CD4-positive, CD25-positive, alpha-beta regulatory T cell (primary cell): ENCODE measurements at places on chromosomes 7 and 10. TPM values are rescaled to one million over a fixed set of nuclear protein-coding genes. Genes with fewer than 3 reads are reported as not detected.

Gene NPFFR1
- not detected for total RNA-seq

Gene AKR1D1
- total RNA-seq: not detected

Gene MIOS
- 40.0 TPM for total RNA-seq

Gene RP9
- 14.3 TPM for total RNA-seq

Gene CPED1
- total RNA-seq: 0.17 TPM

Gene SEMA3E
- not detected for total RNA-seq

Gene ASZ1
- total RNA-seq: not detected

Gene PRXL2A
- 0.76 TPM for total RNA-seq

Gene CFAP70
- total RNA-seq: 2.6 TPM

Gene PVRIG
- 46.3 TPM for total RNA-seq

Gene NUPR2
- not detected for total RNA-seq

Gene PDIA4
- 33.4 TPM for total RNA-seq

Gene NUDT5
- total RNA-seq: 38.1 TPM

Gene GPRIN2
- not detected for total RNA-seq

- no peaks in the 10 kb centered on the region for H3K27me3 ChIP-seq
- DNase-seq: no peak
- H3K27ac ChIP-seq: no peak overlapping the region
- no peaks in the 10 kb centered on the region for H3K4me1 ChIP-seq
- no peaks in the 10 kb centered on the region for H3K36me3 ChIP-seq
Observed at GRCh38 chr7:136146925-136147324, 169.8 kb upstream of the MTPN start.

DNA sequence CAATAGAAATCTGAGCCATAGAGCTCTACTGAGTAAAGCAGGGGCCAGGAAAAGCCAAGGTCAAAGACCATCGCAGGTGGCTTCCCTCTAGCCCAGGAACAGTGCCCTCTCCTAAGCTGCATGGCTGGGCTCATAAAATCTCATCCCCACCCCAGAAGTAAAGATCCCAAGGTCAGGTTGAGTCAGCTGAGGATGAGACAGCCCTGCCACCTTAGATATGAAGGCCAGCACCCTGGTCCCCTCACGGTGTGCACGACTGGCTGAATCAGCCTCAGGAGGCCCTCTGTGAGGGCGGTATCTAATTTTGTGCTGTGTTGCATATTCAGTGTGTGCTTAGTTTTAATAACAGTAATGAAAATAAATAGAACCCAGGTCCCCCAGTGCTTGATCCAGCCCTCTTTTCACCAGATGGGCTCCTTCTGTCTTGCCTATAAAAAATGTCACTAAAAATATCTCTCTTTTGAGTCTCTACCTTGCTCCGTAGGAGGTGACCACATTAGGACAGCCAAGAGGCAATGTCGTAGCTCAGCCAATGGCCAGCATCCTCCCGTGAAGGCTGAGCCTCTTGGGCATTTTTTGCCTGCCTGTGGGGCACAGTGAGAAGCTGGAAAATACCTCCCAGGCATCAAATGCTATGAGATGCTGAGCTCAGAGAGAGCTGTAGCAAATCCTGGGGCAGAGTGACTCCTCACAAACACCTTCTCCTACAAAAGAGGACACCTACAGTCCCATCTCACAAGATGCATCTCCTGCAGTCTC lies 424.0 kb downstream of the PLXNA4 start:
- no peak overlapping the region for H3K4me3 ChIP-seq

- H3K27ac ChIP-seq: no peak overlapping the region
- no peaks in the 10 kb centered on the region for H3K4me1 ChIP-seq
- H3K36me3 ChIP-seq: no peaks in the 10 kb centered on the region
- no peaks in the 10 kb centered on the region for H3K27me3 ChIP-seq
- no peak overlapping the region for H3K4me3 ChIP-seq
Observed at GRCh38 chr10:130337305-130337640, 201.1 kb downstream of the GLRX3 start.

- H3K27ac ChIP-seq: no peak overlapping the region
- H3K4me3 ChIP-seq: no peak overlapping the region
- H3K36me3 ChIP-seq: peaks cover 20% of the 10 kb centered on the region
- no peak for DNase-seq
Observed at GRCh38 chr10:113889911-113890310, 35.5 kb downstream of the NHLRC2 start.

GRCh38 chr10:131220601-131221171 lies 90.8 kb downstream of the TCERG1L start:
- H3K4me3 ChIP-seq: no peak overlapping the region
- no peaks in the 10 kb centered on the region for H3K36me3 ChIP-seq
- H3K27ac ChIP-seq: no peak overlapping the region
- DNase-seq: no peak

- H3K4me3 ChIP-seq: no peak overlapping the region
- H3K27ac ChIP-seq: no peak overlapping the region
- no peaks in the 10 kb centered on the region for H3K4me1 ChIP-seq
- peaks cover 29% of the 10 kb centered on the region for H3K36me3 ChIP-seq
Observed at GRCh38 chr10:37965006-37965405, 11.4 kb downstream of the ZNF25 start.

GRCh38 chr7:37510043-37510634 lies 61.5 kb upstream of the ELMO1 start:
- no peak overlapping the region for H3K27ac ChIP-seq
- peaks cover 3% of the 10 kb centered on the region for H3K27me3 ChIP-seq
- peak; percentile 33 for DNase-seq
- H3K4me3 ChIP-seq: no peak overlapping the region

DNA sequence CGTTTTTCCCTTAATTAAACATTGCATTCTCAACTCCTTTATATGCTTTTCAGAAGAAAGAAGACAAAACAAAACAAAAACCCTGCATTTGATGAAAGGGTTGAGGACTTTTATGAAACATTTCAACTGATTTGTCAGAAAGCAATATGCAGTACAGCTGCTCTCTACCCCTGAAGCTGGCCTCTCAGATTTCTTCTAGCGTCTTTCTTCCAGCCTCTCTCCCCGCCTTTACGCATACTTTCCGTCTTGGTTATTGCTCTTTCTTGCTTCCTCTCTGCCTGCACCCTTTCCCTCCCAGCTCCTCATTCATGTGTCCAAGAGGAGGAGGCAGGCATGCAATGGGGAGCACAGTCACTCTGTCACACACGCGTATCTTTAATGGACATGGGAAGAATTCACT lies 91.0 kb upstream of the COL1A2 start:
- H3K4me1 ChIP-seq: no peaks in the 10 kb centered on the region
- no peaks in the 10 kb centered on the region for H3K36me3 ChIP-seq
- H3K4me3 ChIP-seq: no peak overlapping the region
- DNase-seq: no peak

DNA sequence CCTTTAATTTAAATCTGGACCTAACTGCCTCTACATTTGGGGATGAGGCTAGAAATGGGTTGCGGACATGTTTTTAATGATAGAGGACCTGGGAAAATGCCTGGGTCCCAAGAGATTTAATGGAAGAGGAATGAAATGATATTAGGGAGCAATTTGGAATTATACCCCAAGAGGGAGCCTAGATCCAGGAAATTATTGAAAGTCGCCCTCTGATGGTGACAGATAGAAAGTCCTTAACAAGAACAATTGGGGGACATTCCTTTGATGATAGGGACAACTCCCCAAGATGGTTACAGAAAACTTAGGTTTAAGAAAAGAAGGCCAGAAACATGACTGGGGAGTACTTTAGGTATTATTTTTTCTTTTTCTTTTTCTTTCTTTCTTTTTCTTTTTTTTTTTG lies 9.5 kb upstream of the TSGA13 start:
- H3K27me3 ChIP-seq: no peaks in the 10 kb centered on the region
- H3K36me3 ChIP-seq: no peaks in the 10 kb centered on the region
- no peak for DNase-seq
- no peak overlapping the region for H3K27ac ChIP-seq

DNA sequence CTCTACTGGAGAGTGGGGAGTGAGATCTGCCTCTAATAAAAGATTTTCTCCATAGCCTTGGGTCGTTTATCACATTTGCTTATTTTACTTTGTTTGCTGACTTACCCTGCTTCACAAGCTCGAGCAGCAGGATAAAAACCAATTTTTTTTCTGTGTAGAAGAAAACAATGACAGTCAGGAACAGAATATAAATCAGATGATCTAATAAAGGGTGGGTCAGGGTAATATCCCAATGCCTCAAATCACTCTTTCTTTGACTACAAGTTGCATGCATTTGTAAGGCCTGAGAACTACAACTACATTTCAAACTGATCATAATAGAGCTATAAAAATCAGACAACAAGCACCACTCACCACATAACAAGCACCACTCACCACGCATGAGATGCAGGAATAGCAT lies 174.4 kb upstream of the ADARB2 start:
- no peaks in the 10 kb centered on the region for H3K36me3 ChIP-seq
- H3K27me3 ChIP-seq: no peaks in the 10 kb centered on the region
- no peaks in the 10 kb centered on the region for H3K4me1 ChIP-seq
- DNase-seq: no peak
- no peak overlapping the region for H3K4me3 ChIP-seq
- H3K27ac ChIP-seq: no peak overlapping the region

GRCh38 chr7:82599895-82600294 lies 156.3 kb upstream of the CACNA2D1 start:
- no peaks in the 10 kb centered on the region for H3K36me3 ChIP-seq
- no peak overlapping the region for H3K27ac ChIP-seq
- no peak overlapping the region for H3K4me3 ChIP-seq
- no peaks in the 10 kb centered on the region for H3K4me1 ChIP-seq
- no peak for DNase-seq

GRCh38 chr10:46215426-46215825 lies 71.4 kb upstream of the ANTXRL start:
- no peak for DNase-seq
- no peaks in the 10 kb centered on the region for H3K27me3 ChIP-seq
- peaks cover 33% of the 10 kb centered on the region for H3K36me3 ChIP-seq
- H3K4me3 ChIP-seq: no peak overlapping the region

GRCh38 chr7:155701972-155702544 lies 57.6 kb downstream of the RBM33 start:
- no peaks in the 10 kb centered on the region for H3K4me1 ChIP-seq
- peaks cover 64% of the 10 kb centered on the region for H3K36me3 ChIP-seq
- DNase-seq: peak; percentile 18
- H3K27me3 ChIP-seq: no peaks in the 10 kb centered on the region
- no peak overlapping the region for H3K27ac ChIP-seq
- H3K4me3 ChIP-seq: no peak overlapping the region

DNA sequence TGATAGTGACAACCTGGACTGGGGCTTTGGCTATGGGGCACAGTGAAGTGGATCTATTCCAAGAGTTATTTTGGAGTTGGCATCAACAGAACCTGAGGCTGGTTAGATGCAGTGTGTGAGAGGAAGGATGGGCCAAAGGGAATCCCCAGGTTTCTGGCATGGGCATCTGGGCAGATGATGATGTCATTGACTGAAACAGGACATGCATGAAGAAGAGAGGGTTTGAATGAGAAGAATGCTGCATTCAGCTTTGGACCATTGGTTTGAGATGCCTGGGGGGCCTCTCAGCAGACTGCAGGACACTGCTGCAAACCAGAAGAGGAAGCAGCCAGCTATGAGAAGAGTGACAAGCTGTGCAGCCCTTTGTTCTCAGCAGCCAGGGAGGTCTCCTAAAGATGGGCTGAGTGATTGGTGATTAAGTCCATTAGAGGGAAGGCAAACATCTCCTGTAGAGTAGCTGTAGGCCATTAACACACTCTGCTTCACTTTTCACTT lies 23.1 kb upstream of the PIK3CG start:
- H3K4me1 ChIP-seq: no peaks in the 10 kb centered on the region
- no peak for DNase-seq
- no peaks in the 10 kb centered on the region for H3K36me3 ChIP-seq
- no peak overlapping the region for H3K27ac ChIP-seq

DNA sequence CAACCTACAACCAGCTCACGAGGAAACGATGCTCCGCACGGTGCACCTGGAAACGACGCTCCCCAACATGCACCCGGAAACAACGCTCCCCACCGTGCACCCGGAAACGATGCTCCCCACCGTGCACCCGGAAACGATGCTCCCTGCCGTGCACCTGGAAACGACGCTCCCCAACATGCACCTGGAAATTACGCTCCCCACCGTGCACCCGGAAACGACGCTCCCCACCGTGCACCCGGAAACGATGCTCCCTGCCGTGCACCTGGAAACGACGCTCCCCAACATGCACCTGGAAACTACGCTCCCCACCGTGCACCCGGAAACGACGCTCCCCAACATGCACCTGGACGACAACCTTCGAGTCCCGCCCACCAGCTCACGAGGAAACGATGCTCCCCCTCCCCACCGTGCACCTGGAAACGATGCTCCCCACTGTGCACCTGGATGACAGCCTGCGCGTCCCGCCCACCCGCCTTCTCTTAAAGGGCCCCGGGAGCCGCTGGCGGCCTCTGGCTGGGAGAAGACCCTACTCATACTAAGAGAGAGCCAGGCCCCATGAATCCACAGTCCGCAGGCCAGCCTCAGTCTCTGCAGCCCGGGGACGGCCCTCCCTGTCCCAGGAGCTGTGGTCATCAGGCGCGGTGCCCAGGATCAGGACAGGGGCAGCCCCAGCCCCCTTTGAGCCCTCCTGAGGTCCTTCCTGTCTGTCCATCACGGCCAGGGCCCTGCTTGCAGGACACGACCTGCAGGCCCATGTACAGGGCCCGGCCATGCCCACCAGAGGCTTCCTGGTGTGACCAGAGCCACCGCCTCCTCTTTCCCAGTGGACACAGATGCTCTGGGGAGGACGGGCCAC lies 98.3 kb downstream of the PDGFA start:
- no peaks in the 10 kb centered on the region for H3K36me3 ChIP-seq
- no peak overlapping the region for H3K27ac ChIP-seq
- H3K4me3 ChIP-seq: no peak overlapping the region
- H3K27me3 ChIP-seq: no peaks in the 10 kb centered on the region
- DNase-seq: peak; percentile 22
- no peaks in the 10 kb centered on the region for H3K4me1 ChIP-seq

- H3K27ac ChIP-seq: no peak overlapping the region
- H3K4me1 ChIP-seq: no peaks in the 10 kb centered on the region
- no peaks in the 10 kb centered on the region for H3K27me3 ChIP-seq
- DNase-seq: no peak
- H3K4me3 ChIP-seq: no peak overlapping the region
Observed at GRCh38 chr10:130244031-130244927, 108.1 kb downstream of the GLRX3 start.

DNA sequence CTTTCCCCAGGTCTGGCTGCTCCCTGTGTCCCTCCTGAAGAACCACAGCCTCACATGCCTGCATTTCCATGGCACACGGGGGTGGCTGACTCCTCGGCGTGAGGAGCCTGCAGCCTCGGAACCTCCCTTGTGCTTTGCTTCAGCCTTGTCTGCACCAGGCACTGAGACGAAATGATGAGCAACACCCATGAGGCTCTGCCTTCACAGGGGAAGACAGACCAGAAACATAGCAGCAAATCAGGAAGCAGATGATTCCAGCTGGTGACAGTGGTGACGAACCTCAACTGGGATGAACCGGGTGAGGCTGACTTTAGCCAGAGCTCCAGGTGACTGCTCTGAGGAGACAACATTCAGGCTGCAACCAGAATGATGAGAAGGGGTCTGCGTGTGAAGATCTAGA lies 84.5 kb upstream of the SMNDC1 start:
- H3K27ac ChIP-seq: no peak overlapping the region
- no peaks in the 10 kb centered on the region for H3K36me3 ChIP-seq
- H3K4me3 ChIP-seq: no peak overlapping the region
- H3K4me1 ChIP-seq: peaks cover 9% of the 10 kb centered on the region

- H3K4me3 ChIP-seq: no peak overlapping the region
- peaks cover 20% of the 10 kb centered on the region for H3K36me3 ChIP-seq
- no peaks in the 10 kb centered on the region for H3K27me3 ChIP-seq
- DNase-seq: no peak
- no peaks in the 10 kb centered on the region for H3K4me1 ChIP-seq
Observed at GRCh38 chr7:96173781-96174180, 148.1 kb downstream of the SLC25A13 start.
